GM12878 (cell line): ENCODE measurements at places on chromosomes 3 and 15.

GRCh38 chr3:52054661-52055511 lies 1.5 kb downstream of the DUSP7 start:
- no peak for DNase-seq
- H3K27me3 ChIP-seq = no peaks in the 10 kb centered on the region
- peaks cover 25% of the 10 kb centered on the region for H3K4me1 ChIP-seq
- peaks cover 4% of the 10 kb centered on the region for H3K36me3 ChIP-seq
- H3K27ac ChIP-seq = peak overlapping the region; percentile 66

DNA sequence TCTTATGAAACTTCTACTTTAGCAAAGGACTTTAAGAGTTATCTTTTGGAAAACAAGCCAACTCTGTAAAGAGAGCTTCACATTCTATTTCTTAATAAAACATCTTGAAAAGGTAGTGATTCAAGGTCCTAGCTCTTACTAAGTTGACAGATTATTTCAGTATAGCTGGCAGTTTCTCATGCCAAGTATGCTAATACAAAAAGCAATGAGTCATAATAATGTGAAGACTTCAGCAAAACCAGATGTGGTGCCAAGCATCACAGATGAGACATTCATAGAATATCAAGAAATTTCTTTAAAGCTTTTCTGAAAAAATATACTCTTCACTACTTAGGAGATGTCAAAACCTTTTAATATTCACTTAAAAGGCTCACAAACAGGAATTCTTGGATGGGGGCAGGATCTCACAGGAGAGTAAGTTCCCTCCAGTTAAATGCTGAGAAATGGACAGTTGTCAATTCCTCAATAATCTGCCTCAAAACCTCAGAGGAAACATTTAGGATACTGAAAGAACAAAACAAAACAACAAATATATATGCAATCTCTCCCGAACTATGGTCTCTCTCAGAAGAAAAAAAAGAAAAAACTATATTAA lies 45.6 kb downstream of the DCBLD2 start:
- no peak overlapping the region for H3K27ac ChIP-seq
- DNase-seq = no peak
- H3K36me3 ChIP-seq = no peaks in the 10 kb centered on the region; the same call in 1 of the 2 replicates
- no peaks in the 10 kb centered on the region for H3K4me1 ChIP-seq

GRCh38 chr3:128084675-128085021 lies 32.4 kb downstream of the SEC61A1 start:
- no peak overlapping the region for H3K27ac ChIP-seq
- no peak for DNase-seq
- no peak overlapping the region for H3K4me3 ChIP-seq
- H3K4me1 ChIP-seq = no peaks in the 10 kb centered on the region
- no peaks in the 10 kb centered on the region for H3K27me3 ChIP-seq
- H3K36me3 ChIP-seq = peaks cover 6% of the 10 kb centered on the region; the same call in 1 of the 2 replicates

GRCh38 chr15:32029409-32029861 lies 880 bp upstream of the CHRNA7 start:
- H3K27me3 ChIP-seq = peaks cover 4% of the 10 kb centered on the region
- H3K27ac ChIP-seq = no peak overlapping the region
- no peak for DNase-seq
- H3K36me3 ChIP-seq = no peaks in the 10 kb centered on the region
- H3K4me1 ChIP-seq = no peaks in the 10 kb centered on the region
- H3K4me3 ChIP-seq = no peak overlapping the region

GRCh38 chr15:77144492-77145070 lies 73.7 kb upstream of the TSPAN3 start:
- H3K27ac ChIP-seq = no peak overlapping the region
- no peak for DNase-seq
- H3K4me1 ChIP-seq = no peaks in the 10 kb centered on the region
- H3K27me3 ChIP-seq = no peaks in the 10 kb centered on the region

DNA sequence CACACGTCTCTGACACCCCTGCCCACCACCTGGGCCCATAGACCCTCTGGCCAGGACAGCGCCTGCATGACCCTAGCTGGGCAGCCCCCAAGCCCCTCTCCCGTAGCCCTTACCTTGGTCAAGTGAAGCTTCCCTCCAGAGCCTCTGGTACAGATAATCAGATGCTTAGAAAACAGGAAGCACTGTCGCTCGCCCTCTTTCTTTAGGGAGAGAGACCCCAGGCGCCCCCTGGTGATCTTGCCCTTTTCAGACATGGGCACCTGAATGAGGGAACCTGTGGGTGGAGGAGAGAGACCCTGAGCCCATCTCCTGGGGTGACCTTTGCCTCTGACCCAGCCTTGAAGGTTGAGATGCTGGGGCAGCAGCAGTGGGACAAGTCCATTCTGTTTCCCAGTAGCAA lies 65.4 kb downstream of the RASGRF1 start:
- no peaks in the 10 kb centered on the region for H3K4me1 ChIP-seq
- H3K27me3 ChIP-seq = no peaks in the 10 kb centered on the region
- H3K4me3 ChIP-seq = no peak overlapping the region
- DNase-seq = no peak
- no peaks in the 10 kb centered on the region for H3K36me3 ChIP-seq
- H3K27ac ChIP-seq = no peak overlapping the region
